A673 (cell line): ENCODE measurements at places on chromosomes 1 and 21. TPM values are rescaled to one million over a fixed set of nuclear protein-coding genes. Genes with fewer than 3 reads are reported as not detected.

- no peak within 1 kb of the TSS for H3K4me3 ChIP-seq
- H3K36me3 ChIP-seq, result no peaks in the 10 kb centered on the region
- H3K27me3 ChIP-seq, result no peaks in the 10 kb centered on the region
- no peak within 1 kb of the TSS for H3K27ac ChIP-seq
- no peaks in the 10 kb centered on the region for H3K4me1 ChIP-seq
Observed at GRCh38 chr1:248029770-248030169, at the start of gene OR2L2. Gene OR2L2 (plus strand): TSS chr1:248030070. CDS start chr1:248038268, 8,198 bp downstream.

ALX3 gene
- 0.81 and 0.84 TPM in 2 replicates for total RNA-seq

ZNF697 gene
- total RNA-seq, result 4.8 and 4.9 TPM in 2 replicates

DNA sequence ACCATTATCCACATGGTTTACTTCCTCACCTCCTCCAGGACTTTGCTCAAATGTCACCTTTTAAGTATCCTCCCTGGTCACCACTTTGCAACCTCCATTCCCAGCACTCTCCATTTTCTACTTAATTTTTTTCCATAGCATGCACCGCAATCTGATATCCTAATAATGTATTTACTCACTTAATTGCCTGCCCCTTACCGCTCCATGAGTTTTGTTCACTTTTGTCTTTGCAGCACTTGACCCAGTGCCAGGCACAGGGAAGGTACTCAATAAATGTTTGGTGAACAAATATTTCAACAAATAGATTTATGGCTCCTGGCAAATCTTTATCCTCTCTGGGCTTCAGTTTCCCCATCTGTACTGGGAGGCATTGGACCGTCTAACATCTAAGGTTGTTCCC, 53.6 kb downstream of the UBE2T start:
- no peak overlapping the region for H3K4me3 ChIP-seq
- H3K36me3 ChIP-seq, result no peaks in the 10 kb centered on the region
- no peak for DNase-seq
- H3K4me1 ChIP-seq, result peaks cover 7% of the 10 kb centered on the region
- H3K27ac ChIP-seq, result no peak overlapping the region

KRTAP21-2 gene
- not detected in 2 replicates for total RNA-seq

DNA sequence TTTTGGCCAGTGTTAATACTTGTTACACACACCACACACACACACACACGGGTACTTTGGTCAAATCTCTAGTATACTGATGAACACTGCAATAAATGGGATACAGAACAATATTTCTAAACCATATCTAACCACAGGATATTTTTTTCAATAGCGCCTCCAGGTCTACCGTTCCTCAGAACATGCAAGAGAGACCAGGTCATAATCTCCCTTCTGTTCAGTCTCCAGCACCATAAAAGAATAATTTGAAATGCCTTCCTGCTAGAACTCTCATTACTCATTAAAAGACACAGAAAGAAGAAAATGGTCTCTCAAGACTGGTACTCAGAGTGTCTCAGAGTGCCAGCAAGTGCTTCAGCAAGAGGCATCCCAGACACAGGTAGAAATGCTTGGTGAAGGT, 11.5 kb upstream of the SLC44A3 start:
- H3K4me1 ChIP-seq, result peaks cover under 1% of the 10 kb centered on the region
- DNase-seq, result no peak
- no peaks in the 10 kb centered on the region for H3K36me3 ChIP-seq
- no peak overlapping the region for H3K4me3 ChIP-seq

DNA sequence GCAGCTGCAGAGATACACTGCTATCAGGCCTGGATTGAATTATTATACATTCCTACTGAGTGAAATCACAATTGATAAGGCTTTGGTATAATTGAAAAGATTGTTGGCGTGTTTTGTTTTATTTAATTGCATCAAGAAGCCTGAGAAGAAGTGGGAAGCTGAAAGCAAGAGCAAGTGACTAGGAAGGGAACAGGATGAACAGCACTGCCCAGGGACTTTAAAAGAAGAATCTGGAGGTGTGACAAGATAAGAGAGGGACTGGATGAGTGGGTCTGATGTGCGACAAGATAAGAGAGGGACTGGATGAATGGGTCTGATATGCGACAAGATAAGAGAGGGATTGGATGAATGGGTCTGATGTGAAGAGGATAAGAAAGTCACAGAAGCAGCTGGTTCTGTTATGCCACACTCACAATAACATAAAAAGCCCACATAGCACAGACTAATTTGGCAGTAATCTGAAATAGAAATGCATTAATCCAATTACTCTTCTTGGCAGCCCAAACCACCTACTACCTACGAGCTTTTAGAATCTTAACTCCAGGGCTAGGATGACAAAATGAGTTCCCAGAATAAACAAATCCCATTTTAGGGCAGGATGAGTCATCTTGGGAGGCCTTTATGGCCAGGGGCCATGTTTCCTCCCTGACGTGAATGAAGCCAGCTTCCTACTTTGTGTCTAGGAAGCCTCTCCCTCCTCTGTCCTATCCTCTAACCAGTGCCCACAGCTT, 129.7 kb downstream of the DUSP10 start:
- no peaks in the 10 kb centered on the region for H3K36me3 ChIP-seq
- H3K4me1 ChIP-seq, result no peaks in the 10 kb centered on the region
- no peaks in the 10 kb centered on the region for H3K27me3 ChIP-seq
- DNase-seq, result peak; percentile 23

GRCh38 chr1:89201106-89201794, 2.5 kb upstream of the GBP4 start:
- peaks cover 23% of the 10 kb centered on the region for H3K4me1 ChIP-seq
- H3K27ac ChIP-seq, result no peak overlapping the region
- H3K36me3 ChIP-seq, result no peaks in the 10 kb centered on the region
- no peak for DNase-seq
- no peaks in the 10 kb centered on the region for H3K27me3 ChIP-seq
- no peak overlapping the region for H3K4me3 ChIP-seq

CYP4Z1 gene
- not detected in 2 replicates for total RNA-seq

FCGR3A gene
- not detected in 2 replicates for total RNA-seq
